Articular chondrocyte of knee joint (primary cell): ENCODE measurements at places on chromosomes 13 and 19. TPM values are rescaled to one million over a fixed set of nuclear protein-coding genes. Genes with fewer than 3 reads are reported as not detected.

The FPR1 gene
- not detected in 2 replicates for total RNA-seq

The TSEN34 gene
- 34.3 and 37.2 TPM in 2 replicates for total RNA-seq

The PRTN3 gene
- not detected in 2 replicates for total RNA-seq

The ZIM2 gene
- total RNA-seq: 0.26 TPM in 1 of 2 replicates, not detected in the other

The ATP1A3 gene
- 0.52 and 0.65 TPM in 2 replicates for total RNA-seq

The KLK15 gene
- total RNA-seq: not detected in 2 replicates

The ZNF331 gene
- 19.5 and 26.8 TPM in 2 replicates for total RNA-seq

The TPTE2 gene
- total RNA-seq: not detected in 2 replicates

The USPL1 gene
- total RNA-seq: 22.5 and 29.9 TPM in 2 replicates

The C3 gene
- total RNA-seq: 5.4 and 14.7 TPM in 2 replicates

The ZNF790 gene
- 10.7 and 11.3 TPM in 2 replicates for total RNA-seq

The CABP5 gene
- total RNA-seq: not detected in 2 replicates

The KLK2 gene
- not detected in 2 replicates for total RNA-seq

The ZNF780A gene
- 18.9 and 24.6 TPM in 2 replicates for total RNA-seq

The MAST1 gene
- total RNA-seq: 0.11 and 0.13 TPM in 2 replicates
